GM20000 (cell line): ENCODE measurements at places on chromosomes 3 and 15.

- no peak for DNase-seq
These were observed 477.4 kb downstream of the NAALADL2 start for GRCh38 chr3:175336406-175337133.

- DNase-seq = no peak
These were observed 35.7 kb downstream of the ATG7 start for GRCh38 chr3:11307830-11308432.

DNA sequence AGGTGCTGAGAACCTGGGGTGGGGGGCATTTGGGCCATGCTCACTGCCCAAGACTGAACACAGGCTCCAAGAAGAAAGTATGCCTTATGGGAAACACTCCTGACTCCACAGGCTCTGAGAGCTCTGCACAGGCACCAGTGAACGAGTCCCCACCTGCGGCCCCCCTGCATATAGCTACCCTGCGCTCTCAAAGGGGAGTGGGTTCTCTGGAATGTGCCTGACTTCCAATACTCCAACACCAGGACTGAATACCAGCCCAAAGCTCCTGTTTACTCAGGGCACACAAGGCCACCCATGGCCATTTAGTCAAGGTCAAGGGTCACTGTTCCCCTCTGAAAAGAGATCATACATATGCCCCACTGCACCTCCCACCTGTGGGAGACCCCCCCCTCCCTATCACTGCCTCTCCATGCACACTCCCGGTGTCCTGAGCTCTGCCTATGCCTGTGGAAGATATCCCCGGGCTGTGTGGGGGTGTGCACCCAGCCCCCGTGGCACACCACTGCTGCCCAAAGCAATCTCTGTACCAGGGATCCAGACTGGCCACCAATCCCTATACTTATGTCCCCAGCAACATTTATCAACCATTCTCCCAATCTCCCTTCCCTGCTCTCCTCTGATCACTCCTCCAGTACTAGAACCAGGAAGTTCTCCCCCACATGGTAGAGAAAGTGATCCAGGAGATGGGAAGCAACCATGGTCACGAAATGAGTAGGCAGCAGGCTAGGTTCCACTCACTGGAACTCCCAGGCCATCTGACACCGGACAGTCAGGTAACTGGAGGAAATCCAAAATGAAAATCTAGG lies 1.5 kb upstream of the PLXNB1 start:
- no peak for DNase-seq

- no peak for DNase-seq
These were observed 399.4 kb downstream of the ROBO1 start for GRCh38 chr3:79368403-79368802.

DNA sequence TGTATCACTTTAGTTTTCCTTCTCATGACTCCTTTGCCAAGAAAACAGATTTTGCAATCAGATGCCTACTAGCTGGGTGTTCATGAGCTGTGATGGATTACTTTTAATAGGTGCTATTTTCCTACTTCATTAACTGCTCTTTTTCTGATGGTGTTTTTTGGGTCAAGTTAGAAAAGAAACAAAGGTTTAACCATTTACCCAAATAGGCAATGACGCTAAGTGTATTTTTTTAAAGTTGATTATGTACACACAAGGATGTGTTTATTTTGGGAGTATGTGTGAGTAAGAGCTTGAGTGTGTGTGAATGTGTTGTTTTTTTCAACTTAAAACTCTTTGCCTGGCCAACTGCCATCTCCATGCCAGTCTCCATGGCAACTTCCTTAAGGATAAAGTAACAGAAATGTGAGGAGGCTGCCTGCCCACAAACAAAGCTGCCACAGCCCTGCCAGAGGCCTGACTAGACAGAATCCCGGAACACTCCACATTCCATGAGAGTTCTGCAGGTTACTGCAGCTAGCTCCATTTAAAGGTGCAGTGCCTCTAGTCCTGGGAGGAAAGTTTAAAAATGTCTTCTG lies 215.6 kb upstream of the RBMS3 start:
- no peak for DNase-seq

DNA sequence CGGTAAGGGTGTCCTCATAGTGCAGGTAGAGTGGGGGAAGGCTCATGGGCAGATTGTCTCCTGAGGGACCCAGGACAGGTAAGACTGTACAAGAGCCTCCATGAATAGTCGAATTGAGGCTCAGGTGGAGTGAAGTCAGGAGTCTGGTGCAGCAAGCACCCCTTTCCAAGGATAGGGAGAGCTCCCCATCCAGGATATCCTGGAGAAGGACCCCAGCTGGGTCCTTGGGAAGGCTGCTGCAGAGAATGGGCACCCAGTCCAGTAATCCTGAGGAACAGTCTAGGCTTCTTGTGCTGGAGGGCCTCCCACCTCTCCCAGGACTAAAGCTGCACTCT lies 592 bp downstream of the DUOXA2 start:
- DNase-seq = no peak

DNA sequence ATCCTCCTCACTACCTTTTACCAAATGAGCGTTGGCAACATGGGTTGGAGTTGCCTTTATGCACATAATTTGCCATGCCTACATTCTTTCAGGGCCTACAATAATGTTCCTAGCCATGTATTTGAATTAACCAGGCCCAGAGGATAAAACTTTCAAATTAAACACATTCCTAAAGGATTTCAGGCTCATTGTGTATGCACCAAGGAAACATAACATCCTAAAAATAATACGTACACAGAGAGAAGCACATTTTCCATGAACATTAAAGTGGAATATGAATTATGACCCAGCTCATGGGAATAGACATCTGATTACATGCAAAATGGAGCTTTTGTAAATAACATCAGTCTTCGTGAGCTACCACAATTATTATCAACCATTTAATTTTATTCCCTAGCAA lies 203.3 kb downstream of the RORA start:
- no peak for DNase-seq

DNA sequence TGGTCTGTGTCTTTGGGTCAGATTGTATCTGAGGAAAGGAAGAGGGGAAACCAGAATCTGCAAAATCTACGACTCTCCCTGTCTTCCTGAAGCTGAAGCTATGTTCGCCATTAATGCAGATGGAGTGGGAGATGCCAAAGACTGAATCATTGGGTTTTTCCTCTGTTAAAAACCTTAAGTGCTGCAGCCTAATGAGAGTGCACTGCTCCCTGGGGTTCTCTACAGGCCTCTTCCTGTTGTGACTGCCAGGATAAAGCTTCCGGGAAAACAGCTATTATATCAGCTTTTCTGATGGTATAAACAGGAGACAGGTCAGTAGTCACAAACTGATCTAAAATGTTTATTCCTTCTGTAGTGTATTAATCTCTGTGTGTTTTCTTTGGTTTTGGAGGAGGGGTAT lies 24.0 kb downstream of the RMDN3 start:
- DNase-seq = no peak

GRCh38 chr3:45773072-45773471 lies 23.3 kb downstream of the SLC6A20 start:
- no peak for DNase-seq

DNA sequence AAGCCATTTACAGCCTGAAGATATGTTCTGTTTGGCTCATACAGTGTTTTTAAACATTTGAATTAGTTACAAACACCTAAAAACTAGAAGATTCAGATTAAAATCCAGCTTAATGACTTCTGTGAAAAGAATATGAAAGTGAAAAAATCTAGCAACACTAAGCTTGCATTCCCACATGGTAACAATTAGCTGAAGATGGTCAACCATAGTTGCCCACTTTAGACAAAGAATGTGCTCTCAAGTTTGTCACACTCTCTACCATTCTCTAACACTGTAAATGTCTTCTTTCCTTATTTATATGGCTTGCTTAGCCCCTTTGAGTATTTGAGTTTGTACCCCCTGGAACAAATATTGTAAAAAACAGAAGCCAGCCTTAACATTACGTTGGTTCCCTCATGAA lies 32.7 kb downstream of the HDGFL3 start:
- no peak for DNase-seq

DNA sequence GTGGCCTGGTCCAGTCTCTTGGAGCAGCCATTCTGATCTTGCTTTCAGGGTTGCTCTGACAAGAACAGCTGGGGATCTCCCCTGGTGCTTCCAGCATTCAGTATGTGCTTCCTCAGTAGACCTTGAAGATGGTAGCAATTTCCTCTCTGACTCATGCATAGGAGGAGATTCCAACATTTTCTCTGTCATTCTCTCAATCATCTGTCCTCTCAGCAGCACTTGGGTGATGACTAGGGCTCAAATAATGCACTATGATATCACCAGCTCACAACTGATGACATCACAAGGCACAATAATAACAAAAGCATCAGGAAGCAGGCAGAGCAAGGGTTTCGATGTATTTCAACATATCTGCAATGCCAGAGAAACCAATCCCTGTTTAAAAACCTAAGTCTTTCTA lies 52.7 kb downstream of the NFKBIZ start:
- DNase-seq = no peak

- DNase-seq = no peak
These were observed 265.1 kb downstream of the NFKBIZ start for GRCh38 chr3:102114264-102114979.

DNA sequence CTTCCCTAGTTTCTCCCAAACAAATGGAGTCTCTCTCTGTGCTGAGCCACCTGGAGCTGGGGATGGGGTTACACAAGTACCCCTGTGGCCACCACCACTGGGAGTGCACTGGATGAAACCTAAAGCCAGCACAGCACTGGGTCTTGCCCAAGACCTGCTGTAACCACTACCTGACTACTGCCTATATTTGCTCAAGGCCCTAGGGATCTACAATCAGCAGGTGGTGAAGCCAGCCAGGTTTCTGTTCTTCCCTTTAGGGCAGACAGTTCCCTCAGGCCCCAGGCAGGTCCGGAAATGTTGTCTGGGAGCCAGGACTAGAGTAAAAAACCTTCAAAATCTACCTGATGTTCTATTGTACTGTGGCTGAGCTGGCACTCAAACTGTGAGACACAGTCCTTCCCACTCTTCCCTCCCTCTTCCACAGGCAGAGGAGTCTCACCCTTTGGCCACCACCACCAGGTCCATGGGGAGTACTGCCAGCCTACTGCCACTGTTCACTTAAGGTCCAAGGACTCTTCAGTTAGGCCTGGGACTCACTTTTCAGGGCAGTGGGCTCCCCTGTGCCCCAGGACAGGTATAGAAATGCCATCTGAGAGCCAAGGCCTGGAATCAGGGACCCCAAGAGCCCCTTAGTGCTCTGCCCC lies 23.8 kb downstream of the C3orf20 start:
- DNase-seq = no peak

GRCh38 chr3:189041482-189042090 lies 130.2 kb upstream of the TPRG1 start:
- peak; percentile 71 for DNase-seq

DNA sequence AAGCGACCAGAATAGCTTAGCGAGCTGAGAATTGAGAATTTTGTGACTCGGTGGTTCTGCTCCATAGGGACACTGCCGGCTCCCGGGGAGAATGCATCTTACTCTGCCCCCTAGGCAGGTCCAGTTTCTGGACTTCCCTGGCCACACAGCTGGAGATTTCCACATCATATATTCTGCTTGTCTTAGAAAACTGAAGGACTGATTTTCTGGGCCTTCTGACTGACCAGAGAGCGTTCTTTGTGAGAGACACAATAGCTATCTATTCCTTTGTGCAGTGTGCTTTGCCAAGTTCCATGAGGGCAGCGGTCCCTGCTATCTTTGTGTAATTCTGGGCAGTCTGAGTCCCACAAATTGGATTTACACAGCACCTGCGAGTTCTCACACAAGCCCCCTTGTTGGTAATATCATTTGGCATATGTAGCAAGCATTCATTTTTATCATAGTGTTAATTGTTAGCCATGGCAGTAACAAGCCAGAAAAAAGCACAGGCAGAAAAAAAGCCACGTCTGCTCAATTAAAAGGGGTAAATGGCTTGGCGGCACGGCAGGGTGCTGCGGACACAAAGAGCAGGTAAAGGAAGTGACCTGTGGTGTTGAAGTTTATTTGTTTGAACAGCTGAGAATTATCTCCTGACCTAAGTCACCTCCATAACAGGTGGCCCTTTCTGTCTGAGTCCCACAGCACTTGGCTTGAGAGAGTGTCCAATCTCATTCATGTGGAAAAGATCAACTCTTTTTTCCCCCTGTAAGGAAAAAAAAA lies 688.7 kb downstream of the TUSC7 start:
- no peak for DNase-seq

DNA sequence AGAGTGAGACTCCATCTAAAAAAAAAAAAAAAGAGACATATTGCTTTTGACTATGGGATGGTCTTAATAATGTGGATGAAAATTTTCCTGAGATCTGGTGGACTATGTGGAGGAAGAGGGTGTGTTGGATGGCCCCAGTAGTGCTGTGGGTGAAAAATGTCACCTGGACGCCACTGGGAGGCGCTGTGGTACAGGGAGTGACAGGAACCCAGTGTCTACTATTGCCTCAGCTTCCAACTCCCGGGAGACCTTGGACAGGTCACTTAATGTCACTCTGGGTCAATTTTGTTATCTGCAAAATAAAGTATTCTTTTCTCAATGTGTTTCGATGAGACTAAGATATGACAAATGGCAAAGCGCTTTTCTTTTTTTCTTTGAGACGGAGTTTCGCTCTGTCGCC lies 27.7 kb upstream of the DCP1A start:
- DNase-seq = peak; percentile 77

DNA sequence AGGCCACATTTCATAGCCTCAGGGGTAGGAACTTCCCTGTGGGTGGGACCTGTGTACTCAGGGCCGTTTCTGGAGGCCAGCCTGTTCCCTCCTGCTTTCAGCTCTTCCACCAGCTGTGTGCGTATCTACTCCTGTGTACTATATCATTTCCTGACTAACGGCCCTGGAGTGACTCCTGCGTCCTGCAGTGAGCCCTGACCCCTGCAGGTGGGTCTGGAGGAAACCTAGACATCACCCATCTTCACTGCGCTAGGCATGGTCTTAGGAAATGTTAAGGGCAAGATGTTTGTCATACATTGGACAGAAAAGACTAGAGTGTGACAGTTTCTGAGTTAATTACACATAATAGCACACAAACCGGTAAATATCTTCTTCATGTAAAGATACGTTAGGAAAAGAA lies 297.3 kb downstream of the GABRB3 start:
- no peak for DNase-seq

DNA sequence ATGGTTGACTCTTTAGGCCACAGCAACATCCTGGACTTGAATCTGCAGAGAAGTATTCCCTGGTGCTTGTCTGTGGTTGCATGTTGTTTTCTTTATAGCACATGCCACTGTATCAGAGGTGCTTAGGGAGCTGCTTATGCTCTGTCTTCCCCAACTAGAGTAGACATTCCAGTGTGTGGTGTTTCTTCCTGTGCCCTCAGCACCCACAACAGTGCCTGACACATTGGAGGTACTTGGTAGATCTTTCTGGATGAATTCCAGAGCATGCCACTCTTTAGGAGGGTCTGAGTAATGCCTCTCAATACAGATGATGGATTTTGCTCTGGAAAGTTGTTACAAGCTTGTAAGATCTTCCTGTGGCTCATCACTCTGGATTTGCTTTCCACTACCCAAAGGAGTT lies 117.6 kb downstream of the CHDH start:
- no peak for DNase-seq

- DNase-seq = no peak
These were observed 331.0 kb upstream of the RARB start for GRCh38 chr3:25097023-25097422.

DNA sequence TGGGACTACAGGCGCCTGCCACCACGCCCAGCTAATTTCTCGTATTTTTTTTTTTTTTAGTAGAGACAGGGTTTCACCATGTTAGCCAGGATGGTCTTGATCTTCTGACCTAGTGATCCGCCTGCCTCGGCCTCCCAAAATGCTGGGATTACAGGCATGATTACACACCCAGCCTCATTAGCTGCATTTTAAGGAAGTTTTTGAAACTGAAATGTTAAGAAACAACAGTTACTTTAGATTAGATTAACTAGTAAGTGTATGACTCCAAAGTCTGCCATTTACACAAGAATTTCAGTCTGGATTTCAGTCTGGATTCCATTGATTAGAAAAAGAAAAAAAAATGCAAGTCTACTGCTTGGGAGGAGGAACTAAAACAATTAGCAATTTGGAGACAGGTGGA lies 24.5 kb upstream of the VPS39 start:
- DNase-seq = no peak

- no peak for DNase-seq
These were observed 23.6 kb downstream of the CCR1 start for GRCh38 chr3:46184469-46184868.
